ENCODE measurements at places on chromosomes 7 and 10.

DNA sequence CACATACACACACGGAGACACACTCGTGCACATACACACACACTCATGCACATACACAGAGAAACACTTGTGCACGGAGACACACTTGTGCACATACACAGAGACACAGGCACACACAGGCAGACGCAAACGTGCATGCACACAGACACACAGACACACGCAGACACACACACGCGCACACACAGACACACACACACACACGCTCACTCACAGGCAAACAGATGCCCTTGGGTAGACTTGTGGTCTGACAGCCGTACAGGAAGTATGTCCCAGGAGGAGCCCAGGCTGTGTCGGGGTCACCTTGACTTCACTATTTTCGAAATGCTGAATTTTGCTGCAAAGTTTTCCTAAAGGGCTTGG, 538.0 kb downstream of the DNAJB6 start:
- no peak for DNase-seq

- no peak for DNase-seq
Observed at GRCh38 chr7:27392477-27392876, 149.9 kb downstream of the EVX1 start.

GRCh38 chr7:129728875-129729467, 117.5 kb downstream of the NRF1 start:
- no peak for DNase-seq

DNA sequence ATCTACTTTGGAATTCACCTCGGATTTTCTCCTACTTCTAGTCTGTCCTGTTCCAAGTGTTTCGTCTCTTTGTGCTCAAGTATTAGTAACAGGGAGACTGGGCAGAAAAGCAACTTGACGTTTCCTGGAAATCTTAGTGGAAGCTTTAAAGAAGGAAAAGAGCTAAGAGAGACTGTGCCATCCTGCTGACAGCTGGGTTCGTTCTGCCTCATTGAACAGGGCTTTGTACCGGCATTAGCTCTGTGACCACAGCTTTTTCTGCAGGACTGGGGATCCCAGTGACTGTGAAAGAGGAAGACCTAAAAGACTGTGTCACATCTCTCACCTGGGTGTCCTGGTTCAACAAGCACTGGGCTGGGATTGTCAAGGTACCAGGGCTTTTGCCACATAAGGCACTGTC, 70.8 kb upstream of the CDCA7L start:
- DNase-seq: no peak

GRCh38 chr7:71842381-71842780, 569.8 kb downstream of the CALN1 start:
- no peak for DNase-seq

- DNase-seq: no peak
Observed at GRCh38 chr10:63977329-63977923, 456.2 kb downstream of the REEP3 start.

DNA sequence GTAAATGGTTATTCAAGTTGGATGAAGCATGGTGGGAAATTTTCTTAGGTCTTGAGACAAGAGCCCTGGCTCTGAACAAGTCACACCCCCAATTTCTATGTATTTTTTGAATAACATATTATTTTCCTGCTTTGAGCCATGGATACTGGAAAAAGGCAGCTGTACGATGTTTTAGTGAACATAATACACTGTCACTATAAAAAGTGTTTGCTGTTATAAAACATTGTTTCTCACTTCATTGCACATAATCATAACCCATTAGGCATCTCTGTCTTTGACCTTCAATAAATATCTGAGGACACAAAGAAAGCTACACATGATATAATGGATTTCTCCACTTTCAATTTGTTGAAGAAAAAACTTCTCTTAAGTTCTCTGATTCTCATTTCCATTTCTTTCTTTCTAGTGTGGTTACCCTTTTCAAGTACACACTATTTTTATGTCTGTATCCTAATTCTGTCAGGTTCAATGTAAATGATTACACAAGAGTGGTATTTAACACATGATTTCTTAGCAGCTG, 283.9 kb upstream of the SP8 start:
- DNase-seq: no peak

GRCh38 chr7:8390262-8390626, 43.2 kb upstream of the NXPH1 start:
- DNase-seq: no peak

DNA sequence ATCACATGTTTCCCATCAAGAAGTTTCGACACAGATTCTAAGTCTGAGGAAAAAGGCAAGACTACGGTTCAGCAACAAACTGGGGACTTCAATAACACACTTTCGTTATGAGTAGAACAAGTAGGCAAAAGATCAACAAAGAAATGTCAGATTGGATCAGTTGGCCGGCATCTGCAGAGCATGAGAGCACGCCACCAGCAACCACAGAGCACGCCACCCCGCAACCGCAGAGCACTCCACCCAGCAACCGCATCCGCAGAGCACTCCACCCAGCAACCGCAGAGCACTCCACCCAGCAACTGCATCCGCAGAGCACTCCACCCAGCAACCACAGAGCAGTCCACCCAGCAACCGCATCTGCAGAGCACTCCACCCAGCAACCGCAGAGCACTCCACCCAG, 89.7 kb upstream of the FAM20C start:
- DNase-seq: no peak

DNA sequence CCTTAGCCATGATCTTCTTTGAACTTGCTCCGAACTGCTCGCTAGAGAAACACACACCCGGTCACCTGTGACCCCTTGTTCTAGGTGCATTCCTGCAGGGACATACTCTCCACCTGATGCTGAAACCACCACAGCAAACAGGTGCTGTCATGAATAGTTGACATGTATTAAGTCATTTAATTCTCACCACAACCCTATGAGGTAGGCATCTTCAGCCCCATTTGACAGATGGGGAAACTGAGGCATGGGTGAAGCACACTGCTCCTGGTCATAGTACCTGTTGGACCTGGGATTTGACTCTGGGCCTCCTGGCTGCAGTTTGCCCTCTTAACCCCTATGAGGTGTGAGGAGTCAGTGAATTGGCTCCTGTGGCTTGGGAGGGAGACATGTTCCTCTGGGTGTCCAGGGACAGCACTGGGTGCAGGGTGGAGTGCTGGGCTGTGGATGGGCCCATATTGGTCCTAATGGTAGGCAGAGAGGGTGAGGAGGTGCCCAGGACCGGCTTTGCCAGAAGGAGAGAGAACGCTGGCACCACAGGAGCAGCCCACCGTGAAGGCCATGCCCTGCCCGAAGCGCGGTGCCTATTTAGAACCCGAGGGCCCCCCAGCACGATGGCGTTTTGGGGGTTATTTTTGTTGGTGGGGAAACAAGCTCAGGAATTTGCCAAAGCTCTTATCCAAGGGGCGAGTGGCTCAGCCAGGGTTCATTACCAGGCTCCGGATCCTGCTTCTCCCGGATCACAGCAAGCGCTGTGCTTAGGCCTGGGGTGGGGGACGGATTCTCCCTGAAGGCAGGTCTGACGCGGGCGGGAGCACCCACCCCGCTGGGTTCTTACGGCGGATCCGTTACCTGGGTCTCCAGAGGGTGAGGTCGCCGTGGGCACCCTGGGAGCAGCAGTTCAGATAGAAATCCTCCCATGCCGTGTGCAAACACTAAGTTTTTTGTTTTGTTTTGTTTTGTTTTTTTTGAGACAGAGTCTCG, 52.3 kb downstream of the GLRX3 start:
- no peak for DNase-seq

- no peak for DNase-seq
Observed at GRCh38 chr10:70562036-70562755, 40.3 kb downstream of the PRF1 start.

DNA sequence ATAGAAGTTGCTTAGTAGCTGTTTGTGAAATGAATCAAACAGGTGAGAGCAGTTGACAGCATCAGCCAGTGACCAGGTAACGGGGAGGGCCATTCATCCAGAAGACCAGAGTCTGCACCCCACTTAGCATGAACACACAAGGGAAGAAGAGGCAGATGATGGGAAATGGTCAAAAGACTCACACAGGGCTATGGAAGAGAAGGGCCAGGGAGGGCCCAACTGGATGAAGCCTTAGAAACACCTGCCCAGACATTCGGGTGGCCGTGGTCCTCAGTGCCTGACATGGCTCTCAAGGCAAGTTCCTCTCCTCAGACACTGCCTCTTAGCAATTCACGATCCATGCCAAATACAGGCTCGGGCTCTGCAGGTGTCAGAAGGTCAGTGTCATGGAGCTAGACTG, 354.1 kb downstream of the TCERG1L start:
- no peak for DNase-seq

GRCh38 chr10:22481687-22482539, 136.6 kb downstream of the SPAG6 start:
- DNase-seq: no peak

GRCh38 chr10:106424054-106424453, 740.5 kb downstream of the SORCS1 start:
- no peak for DNase-seq

- no peak for DNase-seq
Observed at GRCh38 chr7:20226860-20227259, 9.7 kb upstream of the MACC1 start.
